Type B pancreatic cell (in vitro differentiated cells): ENCODE measurements at places on chromosomes 7 and 10. TPM values are rescaled to one million over a fixed set of nuclear protein-coding genes. Genes with fewer than 3 reads are reported as not detected.

- no peak for DNase-seq
These were observed 523.5 kb downstream of the PARD3 start for GRCh38 chr10:34291466-34292193.

DNA sequence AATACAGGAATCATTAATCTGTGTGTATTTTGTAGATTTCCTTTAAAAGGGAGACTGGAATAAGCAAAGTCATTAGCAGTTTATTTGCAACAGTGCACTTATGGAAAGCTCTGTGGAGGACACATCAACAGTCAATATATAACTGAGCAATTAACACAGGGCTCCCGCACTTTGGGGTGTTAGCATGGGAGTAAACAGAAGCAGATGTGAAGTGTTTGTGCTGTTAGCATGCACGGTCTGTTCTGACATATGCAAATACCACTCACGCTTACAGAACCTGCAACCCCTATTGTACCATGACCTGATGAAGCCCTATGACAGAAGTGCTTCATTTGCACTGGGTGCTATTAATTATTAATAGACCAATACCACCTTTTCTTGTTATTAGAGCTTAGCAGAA lies 118.9 kb downstream of the PPP1R3A start:
- DNase-seq, result no peak

GRCh38 chr10:114504769-114505579 lies 100.7 kb upstream of the AFAP1L2 start:
- no peak for DNase-seq

Gene CPA2
- 16.3 and 19.8 TPM in 2 replicates for total RNA-seq

DNA sequence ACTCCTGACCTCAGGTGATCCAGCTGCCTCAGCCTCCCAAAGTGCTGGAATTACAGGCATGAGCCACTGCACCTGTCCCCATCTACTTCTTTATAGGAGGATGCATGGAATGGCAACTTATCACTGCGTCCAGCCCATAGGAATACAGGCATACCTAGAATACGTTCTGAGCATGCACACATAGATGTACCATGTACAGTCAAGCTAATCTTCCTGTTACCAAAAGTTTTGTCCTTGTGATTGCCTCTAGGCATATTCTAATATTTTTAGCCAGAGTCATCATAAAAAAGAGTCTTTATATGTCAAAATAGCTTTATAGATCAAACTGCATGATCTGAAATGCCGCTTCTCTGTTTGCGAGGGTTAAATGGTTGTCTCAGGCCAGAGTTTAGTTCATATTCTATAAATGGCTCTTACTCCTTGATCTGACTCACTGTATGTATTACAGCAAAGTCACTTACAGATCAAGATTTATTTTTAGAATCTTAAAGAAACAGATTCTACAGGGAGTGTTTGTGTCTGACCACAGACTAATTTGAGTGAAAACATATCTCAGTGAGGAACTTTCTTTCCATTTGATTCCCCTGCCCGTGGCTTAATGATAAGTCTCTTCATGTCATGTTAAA lies 210.9 kb downstream of the CREB5 start:
- DNase-seq, result no peak

Gene SPAM1
- not detected in 2 replicates for total RNA-seq

Gene IL6
- 1.8 TPM in 1 of 2 replicates, not detected in the other for total RNA-seq

Gene PTPRN2
- total RNA-seq, result 15.4 and 16.2 TPM in 2 replicates

Gene LRRTM3
- total RNA-seq, result 2.0 and 2.5 TPM in 2 replicates

Gene HTRA1
- total RNA-seq, result 12.9 and 32.6 TPM in 2 replicates

Gene PPP1R17
- total RNA-seq, result 3.9 and 4.5 TPM in 2 replicates

DNA sequence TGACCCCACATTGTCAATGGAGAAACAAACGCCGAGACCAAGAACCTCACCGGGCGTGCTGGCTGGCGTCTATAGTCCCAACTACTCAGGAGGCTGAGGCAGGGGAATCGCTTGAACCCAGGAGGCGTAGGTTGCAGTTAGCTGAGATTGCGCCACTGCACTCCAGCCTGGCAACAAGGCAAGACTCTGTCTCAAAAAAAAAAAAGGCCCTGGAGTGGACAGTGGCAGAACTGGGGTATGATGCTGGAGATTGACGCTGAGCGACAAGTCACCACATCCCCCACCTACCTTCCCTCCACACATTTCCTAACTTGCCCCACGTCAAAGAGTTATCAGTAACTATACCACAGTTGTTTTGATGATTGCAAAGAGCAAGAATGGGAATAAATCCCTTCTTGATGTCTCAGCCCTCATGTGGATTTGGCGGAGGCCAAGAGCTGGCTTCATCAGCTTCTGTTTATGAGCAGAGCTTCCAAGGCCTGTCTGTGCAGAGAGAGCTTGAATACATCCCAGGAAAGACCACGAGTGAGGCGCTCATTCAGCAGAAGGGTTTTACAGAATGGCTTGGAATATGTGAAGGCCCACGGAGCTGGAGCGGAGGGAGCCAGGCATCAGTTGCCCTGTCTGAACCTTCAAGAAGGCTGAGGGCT lies 28.0 kb upstream of the TNS3 start:
- no peak for DNase-seq

- no peak for DNase-seq
These were observed 36.3 kb downstream of the GARS1 start for GRCh38 chr7:30630986-30631385.

- DNase-seq, result no peak
These were observed 212.6 kb upstream of the FZD8 start for GRCh38 chr10:35854661-35855060.

DNA sequence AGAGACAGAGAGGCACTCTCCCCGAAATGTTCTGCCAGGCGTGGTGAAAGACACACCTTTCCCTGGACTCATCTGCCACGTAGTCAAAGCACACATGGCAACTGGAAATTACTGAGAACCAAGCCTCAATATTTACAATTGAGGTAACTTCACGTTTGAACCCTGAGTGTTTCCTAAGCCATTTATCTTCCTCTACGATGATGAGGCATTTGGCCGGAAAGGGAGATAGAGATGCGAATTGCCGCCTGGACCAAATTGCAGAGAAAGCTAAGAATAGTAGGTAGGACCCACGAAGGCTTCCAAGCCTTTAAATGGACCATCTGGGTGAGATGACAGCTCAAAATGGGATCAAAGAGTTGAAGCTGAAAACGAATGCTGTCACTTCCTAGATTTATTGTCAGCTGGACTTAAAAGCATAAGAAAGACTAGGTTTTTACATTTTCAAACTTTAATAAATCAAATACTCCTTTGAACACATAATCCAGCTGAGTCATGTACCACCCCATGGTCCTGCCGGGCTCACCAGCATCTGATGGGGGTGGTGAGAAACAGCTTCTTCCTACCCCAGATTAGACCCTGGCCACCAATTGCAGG lies 135.6 kb upstream of the LYZL2 start:
- no peak for DNase-seq

Gene TMEM248
- total RNA-seq, result 71.6 and 84.5 TPM in 2 replicates

GRCh38 chr10:86437447-86437846 lies 70.9 kb upstream of the GRID1 start:
- DNase-seq, result no peak

Gene ATP6V0E2
- total RNA-seq, result 36.8 and 53.6 TPM in 2 replicates

DNA sequence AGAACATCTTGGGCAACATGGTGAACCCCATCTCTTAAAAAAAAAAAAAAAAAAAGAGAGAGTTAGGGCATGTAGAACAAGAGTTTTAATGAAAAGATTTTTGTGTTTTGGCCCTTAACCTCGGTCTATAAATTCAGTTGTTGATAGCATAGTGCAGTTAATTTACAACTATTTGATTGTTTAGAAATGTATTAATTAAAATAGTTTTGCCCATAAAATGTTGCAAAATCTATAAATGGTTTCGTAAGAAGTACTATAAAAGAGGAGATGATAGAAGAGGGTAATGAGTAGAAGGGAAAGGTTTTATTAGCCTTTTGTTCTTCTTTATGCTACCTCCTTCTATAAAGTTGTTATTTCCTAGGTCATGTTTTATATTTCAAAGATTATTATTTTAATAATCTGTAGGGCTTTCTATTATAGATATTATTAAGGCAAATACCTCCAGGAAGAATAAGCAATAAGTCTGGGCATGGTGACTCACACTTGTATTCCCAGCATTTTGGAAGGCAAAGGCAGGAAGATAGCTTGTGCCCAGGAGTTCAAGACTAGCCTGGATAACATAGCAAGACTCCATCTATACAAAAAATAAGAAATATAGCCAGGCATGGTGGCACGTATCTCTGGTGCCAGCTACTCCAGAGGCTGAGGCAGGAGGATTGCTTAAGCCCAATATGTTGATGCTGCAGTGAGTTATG lies 73.3 kb downstream of the MCU start:
- no peak for DNase-seq
